NCI-H1048 (cell line): ENCODE measurements at places on chromosomes 12 and 14.

GRCh38 chr14:20657216-20658211 lies 16.0 kb upstream of the OR6S1 start:
- no peak for DNase-seq

- DNase-seq, result no peak
Observed at GRCh38 chr14:105495990-105496830, 5.2 kb downstream of the TEDC1 start.

GRCh38 chr14:103184046-103184445 lies 60.8 kb downstream of the TNFAIP2 start:
- no peak for DNase-seq

- DNase-seq, result no peak
Observed at GRCh38 chr12:58915037-58915436, 5.3 kb downstream of the LRIG3 start.

- no peak for DNase-seq
Observed at GRCh38 chr14:67734675-67735074, 33.0 kb downstream of the RDH12 start.

- DNase-seq, result no peak
Observed at GRCh38 chr12:46439793-46440511, 67.4 kb upstream of the SLC38A2 start.

DNA sequence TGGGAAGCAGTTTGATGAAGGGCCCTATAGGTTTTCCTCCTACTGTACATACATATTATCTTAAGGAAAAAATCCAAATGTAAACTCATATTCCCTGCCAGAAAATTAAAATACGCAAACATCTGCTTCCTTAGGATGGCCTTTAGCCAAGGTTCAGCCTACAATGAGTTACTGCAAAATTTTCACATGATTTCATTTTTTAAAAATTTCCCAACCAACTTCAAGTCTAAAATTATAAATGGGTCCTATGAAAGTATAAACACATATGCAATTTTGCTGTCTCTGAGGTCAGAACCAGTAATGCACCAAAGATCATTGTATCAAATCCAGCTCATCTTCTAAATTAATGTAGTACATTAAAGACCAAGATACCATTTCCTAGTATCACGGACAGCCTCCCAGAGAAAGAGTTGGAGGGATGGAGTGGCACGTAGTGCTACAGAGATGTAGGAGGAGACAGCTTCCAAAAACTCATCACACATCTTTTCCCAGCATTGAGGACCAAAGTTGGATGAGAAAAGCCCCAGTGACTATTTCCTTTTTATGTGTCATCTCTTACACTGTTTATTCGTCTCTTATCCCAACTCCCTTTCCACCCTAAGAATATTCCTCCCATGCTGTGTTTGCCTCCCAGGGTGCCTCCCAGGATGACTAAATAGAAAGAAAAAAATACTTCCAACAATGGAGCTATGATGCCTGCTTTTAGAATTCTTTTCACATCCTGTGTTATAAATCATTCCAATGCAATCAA lies 92.3 kb upstream of the SLCO1C1 start:
- no peak for DNase-seq

DNA sequence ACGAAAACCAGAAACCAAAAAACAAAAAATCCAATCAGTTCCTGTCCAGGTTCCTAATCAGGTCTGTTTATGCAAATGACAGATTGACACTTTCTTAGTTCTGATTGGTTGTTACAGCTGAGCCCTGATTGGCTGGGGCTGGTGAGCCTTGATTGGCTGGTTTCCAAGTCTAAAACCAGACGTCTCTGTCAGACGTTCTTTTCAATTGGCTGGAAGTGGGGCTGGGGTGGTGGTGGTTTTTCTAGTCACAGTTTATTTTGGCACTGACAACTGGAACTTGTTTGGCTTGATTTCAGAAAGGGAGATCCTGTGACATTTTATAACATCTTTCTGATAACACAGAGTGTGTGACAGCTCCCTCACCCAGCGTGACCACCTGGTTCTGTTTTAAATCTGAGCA lies 36.1 kb upstream of the PRICKLE1 start:
- no peak for DNase-seq

- DNase-seq, result no peak
Observed at GRCh38 chr12:69059465-69060457, 126.8 kb upstream of the CPM start.

DNA sequence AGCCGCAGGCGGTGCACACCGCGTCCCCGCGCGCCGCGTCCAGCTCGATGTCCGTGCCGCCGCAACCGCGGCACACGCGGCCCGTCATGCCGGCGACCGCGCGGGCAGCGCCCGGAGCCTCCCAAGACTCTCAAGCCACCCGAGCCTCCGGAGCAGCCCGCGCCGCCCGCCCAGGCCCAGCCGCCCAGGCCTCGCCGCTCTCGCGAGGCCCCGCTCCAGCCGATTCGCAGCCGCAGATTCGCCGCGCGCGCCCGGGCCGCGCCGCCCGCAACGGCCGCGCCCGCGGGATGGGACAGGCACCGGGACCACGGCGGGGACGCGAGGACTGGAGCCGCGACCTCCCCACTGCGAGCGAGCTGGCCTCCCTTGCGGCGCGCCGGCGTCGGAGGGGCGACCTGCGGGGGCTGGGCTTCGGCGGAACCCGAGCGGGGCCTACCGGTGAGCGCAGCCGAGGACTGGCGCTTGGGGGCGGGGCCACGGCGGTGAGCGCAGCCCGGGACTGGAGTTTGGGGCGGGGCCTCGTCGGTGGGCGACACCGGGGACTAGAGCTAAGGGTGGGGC lies at the start of gene BRF1:
Gene BRF1 (minus strand): TSS at position 460 of the 561 bp plus-strand sequence. CDS start 372 bp downstream, at position 88.
- DNase-seq, result peak; percentile 93

DNA sequence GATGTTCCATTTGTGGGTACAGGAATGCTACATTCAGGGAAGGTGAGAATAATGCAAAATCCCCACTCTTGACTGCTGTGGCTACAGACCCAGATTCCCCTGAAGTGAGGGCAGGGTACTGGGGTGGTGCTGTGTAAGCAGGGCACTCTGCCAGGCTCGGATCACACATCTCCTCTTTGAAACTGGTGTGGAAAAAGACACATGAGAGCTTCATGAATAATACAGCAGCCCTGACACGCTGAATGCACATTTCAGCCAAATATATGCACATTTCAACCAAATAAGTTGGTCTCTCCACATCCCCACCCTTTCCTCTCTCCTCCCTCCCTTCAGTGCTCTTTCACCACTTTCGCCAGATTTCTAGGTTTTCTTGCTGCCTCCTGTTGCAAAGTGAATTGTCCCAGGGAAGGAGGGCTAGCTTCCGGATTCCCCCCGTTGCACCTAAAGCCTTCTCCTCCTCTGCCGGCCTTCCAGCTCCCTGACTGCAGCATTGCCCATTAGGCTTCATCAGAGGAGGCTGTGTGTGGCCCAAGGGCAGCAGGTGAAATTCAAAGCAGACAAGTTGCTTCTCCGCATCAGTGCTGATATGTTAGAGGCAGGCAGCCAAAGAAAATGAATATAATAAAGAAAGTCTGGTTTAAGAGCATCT lies 118.2 kb upstream of the TMCC3 start:
- no peak for DNase-seq

DNA sequence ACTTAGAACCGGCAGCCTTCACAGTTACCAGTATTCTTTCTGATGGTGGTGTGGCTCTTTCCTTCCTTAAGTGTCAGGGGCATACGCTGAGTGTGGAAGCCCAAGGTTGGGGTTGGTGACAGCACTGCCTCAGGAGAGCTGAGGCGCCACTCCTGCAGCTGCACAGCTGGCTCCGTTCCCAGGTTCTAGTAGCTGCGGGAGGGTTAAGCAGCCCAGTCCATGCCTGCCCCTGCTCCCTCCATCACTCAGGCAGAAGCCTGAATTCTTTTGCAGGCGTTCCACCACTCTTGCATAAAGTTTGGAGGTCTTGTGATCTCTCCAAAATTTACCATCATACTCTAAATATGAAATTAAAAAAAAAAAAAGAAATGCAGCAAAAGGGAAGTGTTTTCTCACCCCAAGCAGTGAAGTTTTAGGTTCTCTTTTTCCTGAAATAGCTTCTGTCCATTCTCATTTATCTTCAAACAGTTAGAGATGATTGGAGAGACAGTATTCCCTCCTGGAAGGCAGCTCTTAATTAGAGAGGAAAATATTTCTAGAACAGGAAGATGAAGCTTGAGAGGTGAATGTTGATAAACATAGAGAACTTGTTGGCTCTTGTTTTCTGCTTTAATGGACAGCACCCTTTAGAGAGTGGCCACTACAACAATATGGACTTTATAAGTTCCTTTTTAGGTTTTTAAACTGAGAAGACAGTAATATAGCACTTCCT lies 136.1 kb downstream of the FGD4 start:
- no peak for DNase-seq

DNA sequence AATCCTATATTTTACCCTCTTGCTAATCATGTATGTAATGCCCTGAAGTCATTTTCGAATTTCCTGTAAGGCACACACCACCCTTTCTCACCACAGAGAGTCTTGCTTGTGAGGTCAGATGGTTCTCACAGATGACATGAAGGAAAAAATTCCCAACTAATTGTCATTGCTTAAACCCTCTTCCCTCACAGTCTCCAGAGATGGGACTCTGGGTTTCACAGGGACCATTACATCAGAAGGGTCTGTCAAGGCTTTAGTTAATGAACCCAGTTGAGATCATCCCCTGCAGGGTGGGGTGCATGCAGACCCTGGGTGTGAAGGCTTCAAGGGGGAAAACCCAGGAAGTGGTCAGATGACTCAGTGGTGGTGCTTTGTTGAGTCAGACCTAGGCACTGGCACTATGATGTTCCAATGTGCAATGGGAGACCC lies 229.6 kb downstream of the BCAT1 start:
- DNase-seq, result no peak

- no peak for DNase-seq
Observed at GRCh38 chr12:42469355-42470175, 120.0 kb downstream of the PRICKLE1 start.

GRCh38 chr12:32170437-32170998 lies 63.9 kb downstream of the BICD1 start:
- DNase-seq, result no peak

DNA sequence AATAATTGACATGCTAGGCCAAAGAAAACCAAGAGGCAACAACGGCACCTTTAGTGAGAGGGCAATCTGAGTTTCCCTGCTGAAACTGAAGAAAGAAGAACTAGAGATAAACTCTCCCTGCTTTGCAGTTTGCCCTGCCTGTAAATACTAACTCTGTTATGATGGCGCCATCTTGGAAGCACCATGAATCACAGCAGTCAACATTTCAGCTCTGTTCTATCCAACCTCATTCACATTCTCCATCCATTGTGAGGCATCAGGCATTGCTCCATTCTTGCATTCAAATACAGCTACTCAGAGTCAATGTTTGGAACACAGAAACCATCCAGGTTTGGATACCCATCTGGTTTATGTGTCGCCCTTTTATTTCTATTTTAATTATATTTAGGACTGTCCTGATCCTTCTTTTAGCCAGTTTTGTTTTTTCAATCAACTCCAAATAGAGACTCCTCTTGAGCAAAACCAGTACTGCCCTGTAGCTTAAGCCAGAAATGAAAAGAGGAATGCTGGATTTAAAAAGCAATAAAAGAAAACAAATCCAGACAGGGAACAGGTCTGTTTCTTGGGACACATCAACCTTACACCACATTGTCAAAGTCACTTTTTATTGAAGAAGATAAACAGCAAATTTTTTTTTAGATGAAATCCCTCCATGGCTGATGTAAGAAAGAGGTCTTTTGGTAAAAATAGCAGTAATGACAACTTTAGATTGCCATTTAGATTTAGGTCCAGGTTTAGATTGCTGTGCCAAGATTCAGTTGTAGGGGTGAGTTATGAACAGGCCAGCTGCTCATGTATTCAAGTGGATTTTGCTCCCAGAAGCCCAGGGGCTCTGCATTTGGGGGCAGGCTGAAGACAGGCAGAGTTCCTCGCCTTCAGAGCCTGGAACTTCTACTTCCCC lies 33.3 kb upstream of the PPM1A start:
- no peak for DNase-seq

- DNase-seq, result no peak
Observed at GRCh38 chr12:94322346-94322745, 137.3 kb downstream of the CEP83 start.

GRCh38 chr12:108832208-108832607 lies 25.2 kb downstream of the SSH1 start:
- no peak for DNase-seq

- no peak for DNase-seq
Observed at GRCh38 chr12:2348482-2348852, 295.7 kb downstream of the CACNA1C start.

- DNase-seq, result no peak
Observed at GRCh38 chr12:131865180-131865875, 29.1 kb upstream of the ULK1 start.

GRCh38 chr12:30110498-30110897 lies 326.8 kb upstream of the TMTC1 start:
- no peak for DNase-seq

- no peak for DNase-seq
Observed at GRCh38 chr12:132374612-132375445, 45.4 kb upstream of the GALNT9 start.

- DNase-seq, result no peak
Observed at GRCh38 chr14:75339059-75339458, 60.4 kb downstream of the FOS start.

GRCh38 chr12:68376901-68377300 lies 44.7 kb upstream of the MDM1 start:
- DNase-seq, result no peak

DNA sequence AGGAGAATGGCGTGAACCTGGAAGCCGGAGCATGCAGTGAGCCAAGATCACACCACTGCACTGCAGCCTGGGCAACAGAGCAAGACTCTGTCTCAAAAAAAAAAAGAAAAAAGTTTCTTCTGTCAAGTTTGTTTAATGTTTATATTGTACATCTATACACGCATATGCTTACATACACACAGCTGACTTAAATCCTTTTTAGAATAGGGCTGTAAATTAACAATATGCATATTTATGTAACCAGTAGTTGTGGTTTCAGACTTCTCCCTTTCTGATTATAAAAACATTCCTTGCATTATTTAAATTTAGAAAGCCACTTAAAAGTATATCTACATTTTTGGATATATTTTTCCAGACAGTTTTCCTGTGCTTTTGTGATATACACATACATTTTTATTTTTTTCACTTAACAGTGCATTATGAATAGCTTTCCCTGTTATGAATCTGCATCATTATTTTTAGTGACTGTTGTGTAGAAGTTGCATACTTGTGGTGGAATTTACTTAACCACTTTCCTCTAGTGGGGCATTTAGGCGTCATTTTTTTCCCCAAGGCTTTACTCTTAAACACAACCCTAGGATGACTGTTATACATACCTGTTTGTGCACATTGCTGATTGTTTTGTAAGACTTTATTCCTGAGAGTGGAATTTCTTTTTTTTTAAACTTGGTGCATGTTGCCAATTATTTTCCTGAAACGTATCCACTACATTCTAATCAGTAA lies 29.4 kb downstream of the POLR3B start:
- DNase-seq, result no peak

DNA sequence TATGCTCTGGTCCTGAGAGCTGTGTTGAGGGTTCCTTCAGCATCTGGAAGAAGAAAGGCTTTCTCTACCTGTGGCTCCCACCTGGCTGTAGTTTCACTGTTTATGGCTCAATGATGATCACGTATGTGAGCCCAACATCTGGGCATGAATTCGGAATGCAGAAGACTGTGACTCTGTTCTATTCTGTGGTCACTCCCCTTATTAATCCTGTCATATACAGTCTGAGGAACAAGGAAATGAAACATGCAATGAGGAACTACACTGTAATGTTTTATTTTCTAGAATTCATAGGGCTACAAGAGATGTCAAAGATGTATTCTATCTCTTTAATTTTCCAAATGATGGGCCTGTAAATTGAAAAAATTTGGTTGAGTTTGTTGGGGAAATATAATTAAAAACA lies 10.8 kb upstream of the OR11G2 start:
- no peak for DNase-seq
